ENCODE measurements at places on chromosomes 4 and X.
A peak's percentile ranks its signal among the peaks of the same experiment; 100 is the strongest.

DNA sequence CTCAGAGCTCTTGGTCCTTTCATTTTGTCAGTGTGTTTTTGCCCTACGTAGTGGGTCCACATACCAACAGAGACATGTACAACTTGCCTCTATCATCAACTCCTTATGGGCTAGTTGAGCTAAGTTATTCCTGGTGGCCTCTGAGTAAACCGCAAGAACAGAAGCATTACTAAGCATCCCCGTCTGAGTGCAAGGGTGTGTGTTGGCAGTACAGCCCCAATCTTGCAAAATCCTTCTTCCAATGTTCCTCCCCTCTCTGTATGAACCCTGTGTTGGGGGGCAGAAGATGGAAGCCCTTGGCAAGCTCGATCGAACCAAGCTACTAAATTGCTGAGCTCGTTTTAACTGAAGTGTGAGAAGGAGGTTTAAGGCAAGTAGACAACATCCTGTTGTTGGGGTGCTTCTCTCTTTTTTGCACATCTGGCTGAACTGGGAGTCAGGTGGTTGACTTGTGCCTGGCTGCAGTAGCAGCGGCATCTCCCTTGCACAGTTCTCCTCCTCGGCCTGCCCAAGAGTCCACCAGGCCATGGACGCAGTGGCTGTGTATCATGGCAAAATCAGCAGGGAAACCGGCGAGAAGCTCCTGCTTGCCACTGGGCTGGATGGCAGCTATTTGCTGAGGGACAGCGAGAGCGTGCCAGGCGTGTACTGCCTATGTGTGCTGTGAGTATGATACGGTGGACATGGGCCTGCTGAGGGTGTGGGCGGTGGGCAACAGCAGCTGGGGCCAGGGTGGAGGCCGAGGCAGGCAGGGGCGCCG lies at the start of gene SH2D1A:
TSS of gene SH2D1A (plus strand) at position 447 of the 760 bp plus-strand sequence. CDS start at position 527, 80 bp downstream.
- DNase-seq, result peak; percentile 43

- no peak for DNase-seq
These were observed 9.9 kb upstream of the GABRE start for GRCh38 chrX:151984328-151984727.

DNA sequence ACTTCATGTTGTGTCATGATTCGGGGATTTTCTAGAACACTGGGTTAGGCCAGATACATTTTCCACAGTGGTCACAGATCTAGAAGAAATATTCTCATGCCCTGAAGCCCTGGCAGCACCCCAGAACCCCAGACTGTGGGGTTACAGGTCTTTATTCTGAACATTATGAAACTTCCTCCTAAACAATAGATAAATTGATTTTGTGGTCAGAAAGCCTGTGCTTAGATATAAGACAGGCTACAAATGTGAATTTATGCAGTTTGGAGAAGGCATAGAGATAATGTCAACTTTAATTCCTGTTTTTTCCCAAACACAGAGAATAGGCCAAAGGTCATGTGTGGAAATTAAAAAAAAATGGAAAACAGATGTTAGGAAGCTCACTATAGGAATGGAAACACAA lies 492.9 kb downstream of the SPRY1 start:
- no peak for DNase-seq

GRCh38 chr4:106365613-106366012 lies 3.0 kb downstream of the GIMD1 start:
- no peak for DNase-seq

DNA sequence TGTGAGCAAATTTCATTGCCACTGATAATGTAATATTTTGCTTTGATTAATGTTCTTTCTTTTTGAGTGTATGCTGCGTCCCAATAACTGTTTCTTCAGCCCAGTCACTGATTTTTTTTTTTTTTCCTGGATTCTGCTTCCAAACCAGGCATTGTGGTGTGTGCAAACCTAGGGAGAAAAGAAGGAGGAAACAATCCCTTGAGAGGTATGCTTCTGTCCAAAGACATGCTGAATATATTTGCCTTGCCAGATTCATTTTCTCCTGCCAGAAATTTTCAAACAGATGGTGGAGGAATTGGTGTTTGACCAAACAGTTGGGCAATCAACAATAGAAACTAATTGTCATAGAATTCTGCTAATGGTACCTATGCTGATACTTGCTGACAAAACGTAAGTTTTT lies 753.6 kb downstream of the RPA4 start:
- no peak for DNase-seq

Measured in activated T-cell treated with anti-CD3 and anti-CD28 coated beads, Interleukin-2, amount 50 U/mL, for 1 hour (primary cell).